ENCODE measurements at places on chromosomes 2 and 18.

DNA sequence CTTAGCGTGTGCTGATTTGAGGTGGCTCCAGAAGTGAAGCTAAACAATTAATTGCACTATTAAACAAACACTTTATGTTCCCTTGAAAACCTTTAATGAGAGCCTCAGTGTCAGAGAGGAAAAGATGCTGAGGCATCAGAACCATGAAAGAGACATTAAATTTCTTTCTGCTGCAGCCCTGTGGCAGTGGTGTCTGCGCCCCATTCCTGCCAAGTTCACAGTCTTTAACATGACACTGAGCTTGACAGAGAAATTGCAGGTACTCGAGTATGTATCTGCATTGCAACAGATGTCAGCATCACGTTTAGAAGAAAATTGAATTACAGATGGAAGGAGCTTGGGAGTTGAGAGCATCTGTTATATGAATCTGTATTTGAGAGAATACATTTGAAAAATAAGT lies 111.3 kb upstream of the CREB1 start:
- no peak for DNase-seq

DNA sequence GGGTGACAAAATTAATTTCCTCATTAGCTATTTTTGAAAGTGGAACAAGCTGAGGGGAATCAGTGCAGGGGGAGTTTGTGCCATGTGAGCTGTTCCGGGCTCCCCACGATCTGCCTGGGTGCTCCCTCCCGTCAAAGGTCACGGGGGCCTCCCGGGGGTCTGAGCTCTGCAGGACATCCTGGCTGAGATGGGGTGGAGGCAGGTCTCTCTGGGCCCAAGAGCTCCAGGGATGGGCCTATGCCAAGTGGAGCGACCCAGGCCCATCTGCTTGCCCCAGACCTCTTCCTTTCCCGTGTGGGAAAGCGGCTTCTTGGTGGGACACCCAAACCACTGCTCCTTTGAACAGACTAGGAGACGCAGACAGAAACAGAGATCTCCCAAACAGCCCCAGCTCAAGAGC lies 143.3 kb upstream of the ID2 start:
- DNase-seq: no peak

GRCh38 chr2:197183355-197183754 lies 127.2 kb downstream of the ANKRD44 start:
- DNase-seq: no peak

GRCh38 chr2:113978524-113979190 lies 88.8 kb downstream of the ACTR3 start:
- no peak for DNase-seq

DNA sequence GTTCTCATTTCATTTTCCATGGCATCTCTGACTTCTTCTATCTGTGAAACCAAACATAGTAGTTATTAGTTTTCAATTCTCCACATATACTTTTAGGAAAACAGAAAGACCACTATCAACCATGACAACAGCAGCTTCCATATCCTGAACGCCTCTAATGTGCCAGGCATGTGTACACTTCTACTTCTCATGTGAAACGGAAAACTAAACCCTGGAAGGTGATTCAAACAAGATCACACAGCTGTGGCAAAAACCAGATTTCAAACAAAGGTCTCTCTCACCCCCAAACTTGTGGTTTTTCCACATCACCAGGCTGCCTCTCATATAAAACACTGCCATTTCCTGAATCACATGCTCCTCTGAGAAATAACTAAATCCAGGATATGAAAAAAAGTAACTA lies 41.8 kb downstream of the PTCD3 start:
- no peak for DNase-seq

- DNase-seq: no peak
Observed at GRCh38 chr2:54402350-54402749, 53.8 kb upstream of the SPTBN1 start.

- no peak for DNase-seq
Observed at GRCh38 chr2:143486976-143487375, 357.8 kb downstream of the ARHGAP15 start.

DNA sequence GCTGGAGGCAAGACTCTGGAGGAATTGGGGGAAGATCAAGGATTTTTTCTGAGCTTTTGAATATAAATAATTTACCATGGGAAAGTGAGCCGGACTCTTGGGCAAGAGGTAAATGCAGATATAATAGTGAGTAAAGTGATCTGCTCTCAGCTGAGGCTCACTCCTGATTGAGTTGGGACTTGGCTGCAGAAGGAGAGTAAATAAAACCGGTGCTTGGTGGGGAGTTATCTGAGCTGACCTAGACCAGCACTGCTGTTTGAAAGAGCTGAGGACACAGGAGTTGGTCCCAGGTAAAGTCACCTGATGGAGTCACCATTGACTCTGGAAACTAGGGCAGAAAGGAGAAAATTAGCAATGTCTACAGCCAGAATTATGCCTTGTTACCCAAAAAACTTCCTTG lies 57.3 kb upstream of the LRPPRC start:
- DNase-seq: no peak

All from activated T-helper 1 cell treated with anti-CD3 and anti-CD28 coated beads, Interleukin-2, amount 50 U/mL, for 16 hours (primary cell).